ENCODE measurements at places on chromosomes 16 and 17.

- no peak for DNase-seq
These were observed 26.8 kb upstream of the AXIN2 start for GRCh38 chr17:65588181-65588808.

- DNase-seq: no peak
These were observed 80.0 kb downstream of the CCDC182 start for GRCh38 chr17:57665128-57665527.

DNA sequence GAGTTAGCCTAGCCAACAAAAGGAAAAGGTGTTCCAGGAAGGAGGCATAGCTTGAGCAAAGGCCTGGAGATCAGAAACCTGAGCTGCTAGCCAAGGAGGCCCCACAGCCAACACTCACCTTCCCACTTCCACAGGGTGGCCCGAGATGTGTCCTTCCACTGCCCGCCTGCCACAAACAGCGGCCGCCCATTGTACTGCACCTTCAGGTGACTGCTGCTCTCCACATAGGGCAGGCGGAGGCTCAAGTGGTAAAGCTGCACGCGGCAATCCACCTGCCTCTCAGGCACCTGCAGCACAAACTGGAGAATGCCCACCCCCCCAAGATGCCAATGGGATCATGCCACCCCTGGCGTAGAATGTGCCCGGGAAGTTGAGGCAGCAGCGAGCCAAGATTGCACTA, 111.5 kb downstream of the RMI2 start:
- no peak for DNase-seq

DNA sequence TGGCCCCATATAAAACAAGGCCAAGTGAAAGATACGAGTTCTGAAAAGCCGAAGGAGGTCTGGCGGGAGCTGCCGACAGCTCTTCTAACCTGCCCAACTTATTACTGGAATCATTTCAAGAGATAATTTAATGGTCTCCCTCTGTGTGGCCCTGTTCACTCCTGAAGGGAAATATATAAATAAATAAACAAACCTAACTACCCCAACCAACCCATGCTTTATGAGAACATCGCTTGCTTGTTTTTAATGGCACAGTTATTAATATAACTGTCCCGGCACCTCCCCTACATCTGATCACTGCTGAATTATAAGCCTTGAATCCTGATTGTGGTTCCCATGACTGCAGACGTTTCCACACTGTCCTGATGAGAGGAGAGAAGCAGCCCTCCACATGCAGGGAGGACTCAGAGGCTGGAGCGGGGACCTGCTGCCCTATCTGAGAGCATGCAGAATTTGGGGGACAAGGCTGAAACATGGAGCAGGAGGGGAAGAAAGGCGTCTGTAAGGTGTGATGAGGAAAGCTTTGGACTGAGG, 22.2 kb downstream of the CDK5RAP3 start:
- no peak for DNase-seq

DNA sequence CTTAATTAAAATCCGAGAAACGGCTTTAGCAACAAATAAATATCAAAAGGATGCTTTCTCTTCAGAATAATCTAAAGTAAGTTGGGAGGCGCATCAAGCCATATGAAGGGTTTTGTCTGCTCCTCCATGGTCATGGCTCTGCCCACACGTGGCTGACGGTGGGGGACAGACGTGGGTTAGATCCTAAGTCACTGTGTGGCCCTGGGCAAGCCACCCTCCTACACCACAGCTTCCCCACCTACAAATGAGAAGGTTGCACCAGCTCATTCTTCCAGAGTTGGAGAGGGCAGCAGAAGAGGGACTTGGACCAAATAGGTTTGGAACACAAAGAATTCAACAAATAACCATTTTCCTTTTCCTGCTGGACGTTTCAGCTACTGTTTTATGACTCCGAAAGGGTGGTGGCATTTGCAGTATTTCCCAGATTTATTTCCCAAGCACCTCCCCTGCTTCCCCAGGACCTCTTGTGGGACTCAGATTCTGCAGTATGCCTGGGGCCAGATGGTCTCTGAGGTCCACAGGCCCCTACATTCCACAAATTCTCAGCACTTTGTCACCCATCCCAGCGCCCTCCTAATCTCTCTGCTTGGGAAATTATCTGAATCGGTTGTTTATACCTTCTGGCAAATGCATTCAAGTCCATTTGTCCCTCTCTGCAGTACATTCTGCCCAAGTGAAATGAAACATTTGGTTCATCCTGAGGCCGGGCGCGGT, 17.8 kb downstream of the LRRC75A start:
- DNase-seq: no peak

DNA sequence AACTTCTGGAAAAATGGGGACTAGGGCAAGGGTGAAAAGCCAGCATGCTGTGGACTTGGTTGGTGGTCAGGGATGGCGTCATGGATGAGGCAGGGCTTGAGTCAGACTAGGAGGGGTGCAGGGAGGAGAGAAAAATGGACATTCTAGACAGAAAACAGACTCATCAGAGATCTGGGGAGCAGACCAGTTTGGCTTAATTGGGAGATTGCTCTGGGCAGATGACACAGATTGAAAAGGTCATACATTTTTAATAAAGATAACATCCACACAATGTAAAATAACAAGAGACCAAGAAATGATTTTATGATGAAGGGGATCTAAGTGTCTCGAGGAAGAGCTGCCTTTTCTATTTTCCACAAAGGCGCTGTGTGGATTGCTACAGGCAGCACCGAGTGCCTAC, 326.3 kb downstream of the XYLT1 start:
- no peak for DNase-seq

GRCh38 chr17:27751166-27751565, 49.2 kb downstream of the NOS2 start:
- DNase-seq: no peak

DNA sequence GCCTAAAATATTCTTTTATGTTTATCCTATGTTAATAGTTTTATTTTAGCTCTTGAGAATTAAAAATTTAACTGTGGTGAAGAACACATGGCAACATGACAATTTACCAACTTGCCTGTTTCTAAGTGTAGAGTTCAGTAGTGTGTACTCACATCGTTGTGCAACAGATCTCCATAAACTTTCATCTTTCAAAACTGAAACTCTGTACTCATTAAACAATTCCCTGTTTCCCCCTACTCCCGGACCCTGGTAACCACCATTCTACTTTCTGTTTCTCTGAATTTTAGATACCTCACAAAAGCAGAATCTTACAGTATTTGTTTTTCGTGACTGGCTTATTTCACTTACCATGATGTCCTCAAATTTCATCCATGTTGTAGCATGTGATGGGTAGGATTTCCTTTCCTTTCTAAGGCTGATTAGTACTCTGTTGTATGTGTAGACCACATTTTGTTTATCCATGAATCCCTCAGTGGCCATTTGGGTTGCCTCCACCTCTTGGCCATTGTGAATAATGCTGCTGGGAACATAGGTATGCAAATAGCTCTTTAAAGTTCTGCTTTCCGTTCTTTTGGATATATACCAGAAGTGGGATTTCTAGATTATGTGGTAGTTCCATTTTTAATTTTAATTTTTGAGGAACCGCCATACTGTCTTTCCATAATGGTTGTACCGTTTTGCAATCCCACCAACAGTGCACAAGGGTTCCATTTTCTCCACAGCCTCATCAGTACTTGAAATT, 17.4 kb downstream of the IST1 start:
- DNase-seq: no peak

All from stimulated activated effector memory CD8-positive, alpha-beta T cell treated with anti-CD3 and anti-CD28 coated beads, Interleukin-12 subunit alpha, Interleukin-12 subunit beta, amount 100 ng/mL, for 72 hours (primary cell).